ENCODE measurements at places on chromosomes 1 and 21. TPM values are rescaled to one million over a fixed set of nuclear protein-coding genes. Genes with fewer than 3 reads are reported as not detected.

FCRL4 gene
- total RNA-seq, result not detected

CCDC185 gene
- not detected for total RNA-seq

- H3K4me1 ChIP-seq, result no peaks in the 10 kb centered on the region
- DNase-seq, result no peak
- no peak overlapping the region for H3K27ac ChIP-seq
- peaks cover 25% of the 10 kb centered on the region for H3K36me3 ChIP-seq
Observed at GRCh38 chr1:110945626-110946025, 18.1 kb downstream of the LRIF1 start.

- H3K27me3 ChIP-seq, result no peaks in the 10 kb centered on the region
- peaks cover 3% of the 10 kb centered on the region for H3K36me3 ChIP-seq
- DNase-seq, result no peak
- no peak overlapping the region for H3K27ac ChIP-seq
- peaks cover under 1% of the 10 kb centered on the region for H3K4me1 ChIP-seq
Observed at GRCh38 chr21:15774590-15774989, 44.8 kb downstream of the USP25 start.

- peaks cover 4% of the 10 kb centered on the region for H3K4me1 ChIP-seq
- H3K36me3 ChIP-seq, result no peaks in the 10 kb centered on the region
- H3K27ac ChIP-seq, result no peak overlapping the region
- no peak overlapping the region for H3K4me3 ChIP-seq
Observed at GRCh38 chr21:44440241-44441040, 14.9 kb upstream of the LRRC3 start.

DNA sequence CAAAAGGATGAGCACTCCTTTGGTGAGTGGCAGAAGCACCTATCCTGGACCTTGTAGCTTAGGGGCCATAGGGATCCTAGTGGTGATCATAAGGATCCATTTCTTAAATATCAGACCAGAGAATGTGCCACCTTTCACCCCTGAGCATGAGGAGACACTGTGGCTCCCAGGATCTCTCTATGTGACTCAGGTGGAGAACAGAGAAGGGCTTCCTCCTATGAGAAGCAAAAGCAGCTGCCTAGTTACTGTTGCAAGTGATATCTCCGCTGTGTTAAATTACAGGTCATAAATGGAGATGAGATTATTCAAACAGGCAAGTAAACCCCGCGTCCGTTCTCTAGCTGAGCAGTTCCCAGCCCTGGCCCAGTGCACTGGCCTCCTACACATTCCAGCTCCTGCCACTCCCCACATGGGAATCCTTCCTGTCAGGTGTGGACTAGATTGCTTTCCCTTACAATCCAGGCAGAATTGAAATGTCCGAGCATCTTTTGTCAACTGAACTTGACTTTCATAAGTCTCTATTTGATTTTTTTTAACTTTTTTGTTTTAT lies 26.3 kb downstream of the CLEC20A start:
- H3K4me1 ChIP-seq, result no peaks in the 10 kb centered on the region
- no peak overlapping the region for H3K27ac ChIP-seq
- peaks cover 61% of the 10 kb centered on the region for H3K36me3 ChIP-seq
- no peaks in the 10 kb centered on the region for H3K27me3 ChIP-seq
- DNase-seq, result no peak

DNA sequence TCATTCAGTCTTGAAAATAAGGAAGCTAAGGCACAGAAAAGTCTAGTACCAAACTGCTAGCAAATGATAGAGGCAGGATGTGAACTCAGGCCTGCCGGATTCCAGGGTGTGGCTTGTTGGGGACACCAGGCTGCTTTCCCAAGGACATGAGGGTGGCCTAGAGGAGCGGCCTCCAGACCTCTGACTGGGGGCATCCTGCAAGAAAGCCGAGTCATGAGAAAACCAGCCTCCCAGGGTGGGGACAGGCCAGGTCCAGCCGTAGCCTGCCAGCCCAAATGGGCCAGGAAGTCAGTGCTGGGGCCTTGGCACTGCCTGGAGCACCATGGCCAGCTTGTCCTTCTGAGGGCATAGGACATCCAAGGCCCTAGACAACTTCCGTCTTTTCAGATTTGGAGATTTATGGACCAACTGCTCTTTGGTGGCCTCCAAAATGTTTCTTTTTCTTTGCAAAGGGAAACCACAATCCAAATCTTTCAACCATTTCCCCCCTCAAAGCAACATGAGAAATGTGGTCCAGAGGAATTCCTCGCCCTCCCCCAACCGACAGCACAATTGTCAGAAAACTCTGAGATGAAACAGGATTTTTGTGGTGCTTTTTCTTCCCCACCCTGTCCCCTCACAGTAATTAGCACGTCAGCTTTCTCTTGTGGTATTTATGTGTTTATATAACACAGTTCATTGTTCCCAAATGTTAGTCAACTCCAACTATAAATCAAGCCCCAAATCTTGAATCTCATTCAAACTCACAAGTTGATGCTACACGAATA lies 212.3 kb downstream of the KAZN start:
- no peak for DNase-seq
- H3K4me3 ChIP-seq, result no peak overlapping the region
- peak overlapping the region; percentile 50 for H3K27ac ChIP-seq
- H3K4me1 ChIP-seq, result no peaks in the 10 kb centered on the region
- no peaks in the 10 kb centered on the region for H3K36me3 ChIP-seq

DNA sequence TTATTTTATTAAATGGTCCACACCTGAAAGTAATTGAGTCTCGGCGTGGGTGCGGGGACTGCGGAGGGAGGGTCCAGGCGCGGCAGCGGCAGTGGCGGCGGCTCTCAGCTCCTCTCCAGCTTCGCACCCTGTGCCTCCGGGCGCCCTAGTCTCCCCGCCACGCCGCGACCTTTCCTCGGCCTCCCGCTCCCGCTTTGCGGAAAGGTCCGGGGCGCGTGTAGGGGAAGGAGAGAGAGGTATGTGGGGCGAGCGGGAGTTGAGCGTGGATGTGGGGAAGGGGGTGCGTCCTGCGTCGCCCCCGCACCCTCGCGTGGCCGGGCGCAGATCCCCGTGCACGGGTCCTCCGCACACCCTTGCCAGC lies 13.4 kb upstream of the ALX3 start:
- peak overlapping the region; percentile 70 for H3K4me3 ChIP-seq
- peaks cover 18% of the 10 kb centered on the region for H3K4me1 ChIP-seq
- no peak for DNase-seq
- H3K27ac ChIP-seq, result peak overlapping the region; percentile 74

- H3K4me3 ChIP-seq, result no peak overlapping the region
- H3K4me1 ChIP-seq, result peaks cover 27% of the 10 kb centered on the region
- DNase-seq, result no peak
Observed at GRCh38 chr1:59154401-59154800, 142.5 kb upstream of the FGGY start.

- H3K4me3 ChIP-seq, result no peak overlapping the region
- no peak overlapping the region for H3K27ac ChIP-seq
- no peak for DNase-seq
- H3K4me1 ChIP-seq, result peaks cover 17% of the 10 kb centered on the region
Observed at GRCh38 chr21:36207577-36208320, 51.1 kb downstream of the DOP1B start.

DNA sequence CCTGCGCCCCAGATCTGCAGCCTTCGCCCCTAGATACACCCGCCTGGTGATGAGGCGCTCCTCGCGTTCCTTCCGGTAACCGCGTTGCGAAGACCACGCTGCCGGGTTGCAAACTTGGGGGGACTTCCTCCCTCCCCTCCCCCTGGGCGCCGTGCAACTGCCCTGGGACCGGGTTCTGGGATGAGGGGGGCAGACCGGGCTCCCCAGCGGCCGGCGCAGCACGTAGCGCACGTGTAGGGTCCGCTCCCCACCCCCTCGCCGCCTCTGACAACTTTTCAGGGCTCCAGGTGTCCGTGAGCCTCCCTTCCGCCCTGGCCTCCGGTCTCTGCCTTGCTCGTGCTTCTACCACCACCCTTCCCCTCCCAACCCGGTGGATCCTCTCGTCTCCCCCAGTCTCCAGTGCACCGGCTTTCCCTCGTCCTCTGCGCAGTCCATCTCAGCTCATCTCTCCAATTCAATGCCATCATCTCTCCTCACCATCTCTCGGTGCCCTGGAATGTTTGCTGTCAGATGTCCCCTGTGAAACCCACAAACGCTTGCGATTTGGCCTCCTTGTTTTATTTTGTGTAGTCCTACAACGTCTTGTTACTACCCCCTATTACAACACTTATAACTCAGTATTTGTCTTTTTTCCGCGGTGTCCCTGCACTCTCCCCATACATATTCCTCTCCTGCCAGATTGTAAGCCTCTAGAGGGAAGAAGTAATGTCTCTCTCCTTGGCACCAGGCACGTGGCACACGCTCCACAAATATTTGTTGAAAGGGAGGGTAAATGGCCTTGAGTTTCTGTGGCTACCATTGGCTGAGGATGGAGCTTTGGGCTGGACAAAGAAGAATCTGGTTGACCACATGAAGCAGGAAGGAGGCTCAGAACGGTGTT lies 782 bp downstream of the PCAT6 start:
- H3K27ac ChIP-seq, result peak overlapping the region; percentile 74
- H3K4me1 ChIP-seq, result peaks cover 41% of the 10 kb centered on the region
- H3K27me3 ChIP-seq, result no peaks in the 10 kb centered on the region
- DNase-seq, result peak; percentile 74

DNA sequence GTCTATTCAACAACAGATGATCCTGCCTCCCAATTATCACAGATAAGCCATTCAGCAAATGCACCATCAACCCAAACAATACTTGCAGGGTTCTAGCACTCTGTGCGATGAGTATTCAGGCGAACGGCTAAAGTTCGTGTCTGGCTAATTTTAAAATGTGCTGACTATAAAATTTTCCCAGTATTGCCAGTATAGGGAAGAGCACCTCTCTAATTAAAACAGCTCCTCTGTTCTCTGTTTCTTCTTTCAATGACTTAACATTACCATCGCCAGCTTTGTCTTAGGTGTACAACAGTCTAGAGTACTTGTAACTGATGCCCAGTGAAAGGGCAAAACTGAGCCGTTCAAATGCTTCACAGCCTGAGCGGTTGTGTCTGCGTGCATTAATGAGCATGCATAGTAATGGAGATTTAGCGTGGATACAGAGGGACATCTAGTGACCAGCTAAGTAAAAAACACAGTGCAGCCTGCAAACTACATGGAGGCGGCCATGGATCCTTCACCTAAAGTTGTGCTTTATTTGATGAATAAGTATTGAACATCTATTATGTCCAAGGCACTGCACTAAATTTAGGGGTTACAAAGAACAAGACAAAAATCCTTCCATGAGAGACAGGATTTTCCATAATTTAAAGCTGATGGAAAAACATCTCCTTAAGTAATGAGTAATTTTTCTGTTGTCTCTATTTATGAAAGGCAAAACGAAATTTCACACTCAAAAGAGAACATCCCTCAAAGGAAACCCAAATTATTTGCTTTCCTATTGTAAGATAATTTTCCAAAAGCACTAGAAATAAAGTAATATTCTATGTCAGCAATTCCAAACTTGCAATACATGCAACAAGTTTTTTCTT lies 120.0 kb downstream of the SETD4 start:
- no peaks in the 10 kb centered on the region for H3K27me3 ChIP-seq
- no peaks in the 10 kb centered on the region for H3K36me3 ChIP-seq
- peaks cover 3% of the 10 kb centered on the region for H3K4me1 ChIP-seq
- DNase-seq, result no peak

DNA sequence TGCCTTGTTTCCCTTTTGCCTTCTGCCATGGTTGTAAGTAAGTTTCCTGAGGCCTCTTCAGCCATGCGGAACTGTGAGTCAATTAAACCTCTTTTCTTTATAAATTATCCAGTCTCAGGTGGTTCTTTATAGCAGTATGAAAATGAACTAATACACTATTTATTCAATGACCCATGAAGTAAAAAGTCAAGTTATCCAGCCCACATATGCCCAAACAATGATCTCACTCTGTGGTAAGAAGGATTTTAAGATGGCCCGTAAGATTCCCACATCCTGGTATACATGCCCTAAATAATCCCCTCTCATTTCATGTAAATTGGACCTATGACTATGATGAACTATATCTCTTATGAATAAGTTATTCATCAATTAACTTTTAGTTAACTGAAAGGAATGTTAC lies 1008.3 kb upstream of the B3GALT2 start:
- no peak for DNase-seq
- no peaks in the 10 kb centered on the region for H3K36me3 ChIP-seq
- H3K4me3 ChIP-seq, result no peak overlapping the region
- H3K27me3 ChIP-seq, result no peaks in the 10 kb centered on the region

ILDR2 gene
- 0.48 TPM for total RNA-seq

- H3K27ac ChIP-seq, result no peak overlapping the region
- no peaks in the 10 kb centered on the region for H3K36me3 ChIP-seq
- H3K27me3 ChIP-seq, result no peaks in the 10 kb centered on the region
- no peak overlapping the region for H3K4me3 ChIP-seq
- DNase-seq, result no peak
Observed at GRCh38 chr1:210397681-210398080, 69.0 kb downstream of the HHAT start.

DNA sequence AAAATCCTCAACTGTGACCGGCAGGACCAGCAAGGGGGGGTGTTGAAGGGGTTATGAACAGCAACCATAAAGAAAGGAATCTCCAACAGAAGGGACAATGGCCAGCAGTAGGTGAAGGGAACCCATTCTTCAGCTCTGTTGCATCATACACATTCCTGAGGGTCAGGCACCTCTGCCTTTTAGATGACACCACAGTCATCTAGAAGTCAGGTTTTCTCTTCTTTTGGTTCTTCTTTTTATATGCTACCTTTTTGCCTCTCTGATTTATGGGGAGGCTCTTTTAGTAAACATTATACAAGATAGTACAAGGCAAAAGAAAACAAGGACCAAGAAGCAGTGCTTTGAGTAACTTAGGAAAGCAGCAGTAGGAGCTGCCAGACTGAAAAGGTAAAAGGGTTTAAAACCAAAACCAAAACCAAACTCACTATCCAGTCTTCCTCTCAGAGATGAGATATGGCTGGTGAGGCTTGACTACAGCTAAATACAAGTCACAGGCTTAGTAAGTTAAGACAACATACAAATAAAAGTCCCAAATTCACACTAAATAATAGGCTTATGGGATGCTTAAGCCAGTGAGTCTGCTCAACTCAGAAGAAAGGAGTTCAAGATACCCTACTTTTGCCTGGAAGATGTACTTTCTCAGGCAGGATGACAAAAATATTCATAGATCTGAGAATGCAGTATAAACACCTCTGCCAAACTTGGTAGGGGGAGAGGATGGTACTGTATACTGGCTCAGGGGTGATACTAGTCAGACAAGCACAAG lies 4.1 kb downstream of the TEX38 start:
- peaks cover 60% of the 10 kb centered on the region for H3K36me3 ChIP-seq
- no peak for DNase-seq
- no peak overlapping the region for H3K4me3 ChIP-seq
- no peaks in the 10 kb centered on the region for H3K27me3 ChIP-seq

STUM gene
- total RNA-seq, result 2.0 TPM

AADACL3 gene
- 11.6 TPM for total RNA-seq

DNA sequence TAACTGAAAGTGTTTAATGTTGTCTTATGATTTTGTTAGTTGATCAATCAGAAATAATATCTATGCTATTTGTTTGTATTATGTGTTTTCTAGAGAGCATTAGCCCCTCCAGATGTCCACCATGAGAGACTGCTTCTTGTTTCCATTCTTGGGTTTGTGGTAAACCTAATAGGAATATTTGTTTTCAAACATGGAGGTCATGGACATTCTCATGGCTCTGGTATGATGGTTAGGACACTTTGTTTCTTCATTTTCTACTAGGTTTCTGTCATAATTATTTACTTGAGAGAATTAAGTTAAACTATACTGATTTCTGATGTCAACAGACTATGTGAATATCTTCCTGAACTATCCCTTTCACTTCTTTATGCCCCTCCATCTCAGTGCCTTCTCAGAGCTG lies 16.1 kb downstream of the SLC30A7 start:
- DNase-seq, result no peak
- no peak overlapping the region for H3K4me3 ChIP-seq
- H3K27ac ChIP-seq, result no peak overlapping the region
- no peaks in the 10 kb centered on the region for H3K27me3 ChIP-seq
- peaks cover 85% of the 10 kb centered on the region for H3K36me3 ChIP-seq
- H3K4me1 ChIP-seq, result no peaks in the 10 kb centered on the region
